Natural killer cell treated with Interleukin-12 subunit alpha and Interleukin-12 subunit beta and Interleukin-15 and Interleukin-18, amount 100 ng/mL, for 72 hours (primary cell): ENCODE measurements at places on chromosomes 12 and 14. TPM values are rescaled to one million over a fixed set of nuclear protein-coding genes. Genes with fewer than 3 reads are reported as not detected.

- DNase-seq, result no peak
- H3K4me3 ChIP-seq, result no peak overlapping the region
- H3K36me3 ChIP-seq, result no peaks in the 10 kb centered on the region
These were observed 194.1 kb downstream of the AACS start for GRCh38 chr12:125259178-125259867.

DNA sequence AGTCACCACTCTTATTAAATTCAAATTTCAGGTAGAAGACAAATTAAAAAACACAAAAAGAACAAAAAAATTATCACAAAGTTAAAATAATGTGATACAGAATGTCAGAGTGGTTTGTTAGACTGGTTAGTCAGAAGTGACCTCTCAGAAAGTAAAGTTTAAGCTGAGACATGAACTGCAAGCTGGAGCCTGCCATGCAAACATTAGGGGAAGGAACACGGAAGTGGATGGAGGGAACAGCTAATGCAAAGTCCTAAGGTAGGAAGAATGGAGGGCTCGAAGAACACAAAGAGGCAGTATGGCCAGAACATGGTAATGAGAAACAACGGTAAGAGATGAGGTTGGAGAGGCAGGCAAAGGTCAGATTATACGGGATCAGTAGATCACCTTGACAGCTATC, 41.7 kb downstream of the WDHD1 start:
- H3K27me3 ChIP-seq, result no peaks in the 10 kb centered on the region
- no peak overlapping the region for H3K27ac ChIP-seq
- H3K4me1 ChIP-seq, result no peaks in the 10 kb centered on the region
- no peak overlapping the region for H3K4me3 ChIP-seq
- no peak for DNase-seq

- H3K4me3 ChIP-seq, result no peak overlapping the region
- H3K27ac ChIP-seq, result no peak overlapping the region
- no peaks in the 10 kb centered on the region for H3K27me3 ChIP-seq
- H3K36me3 ChIP-seq, result no peaks in the 10 kb centered on the region
These were observed 22.7 kb downstream of the TRAF3 start for GRCh38 chr14:102799684-102800562.

APOF gene
- not detected for total RNA-seq

DNA sequence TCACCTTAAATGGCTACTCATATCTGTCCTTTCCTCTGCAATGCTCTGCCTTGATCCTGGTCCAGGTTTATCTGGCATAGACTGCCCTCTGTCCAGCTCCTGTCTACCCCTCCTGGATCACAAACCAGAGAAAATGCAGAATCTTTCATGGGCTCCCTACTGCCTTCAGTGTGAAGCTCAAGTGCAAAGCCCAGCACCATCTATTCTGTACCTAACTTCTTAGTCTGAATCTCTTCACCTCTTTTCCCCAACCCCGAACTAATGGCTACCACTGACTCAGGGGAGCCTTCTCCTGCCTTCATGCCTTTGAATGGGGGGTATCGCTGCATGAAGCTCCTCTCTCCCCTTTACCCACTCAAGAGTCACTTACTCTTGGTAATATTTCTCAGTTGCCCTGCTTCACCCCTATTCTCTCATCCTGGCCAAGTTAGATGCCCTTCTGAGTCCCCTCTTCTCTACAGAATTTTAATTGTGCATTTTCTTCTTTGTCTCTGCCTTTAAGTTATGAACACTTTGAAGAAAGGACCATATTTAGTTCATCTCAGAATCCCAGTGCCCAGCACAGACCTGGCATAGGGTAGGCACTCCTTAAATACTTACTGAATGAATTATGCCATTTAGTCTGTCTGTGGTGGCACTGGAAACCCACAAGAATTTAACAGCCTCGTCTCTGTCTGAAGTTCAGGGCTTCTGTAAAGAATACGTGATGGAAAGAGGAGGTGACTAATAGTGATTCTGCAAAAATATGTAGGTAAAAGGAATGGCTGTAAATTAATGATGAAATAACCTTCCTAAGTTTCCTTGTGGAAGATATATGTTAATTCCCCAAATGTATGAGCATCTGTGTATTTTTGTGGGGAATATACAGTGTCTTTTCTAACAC, 191.3 kb upstream of the AMIGO2 start:
- H3K27ac ChIP-seq, result no peak overlapping the region
- H3K36me3 ChIP-seq, result no peaks in the 10 kb centered on the region
- H3K27me3 ChIP-seq, result peaks cover 4% of the 10 kb centered on the region
- DNase-seq, result no peak
- peaks cover 30% of the 10 kb centered on the region for H3K4me1 ChIP-seq
